Uterus (tissue), 4 donors: ENCODE measurements at places on chromosomes 16 and 17.

DNA sequence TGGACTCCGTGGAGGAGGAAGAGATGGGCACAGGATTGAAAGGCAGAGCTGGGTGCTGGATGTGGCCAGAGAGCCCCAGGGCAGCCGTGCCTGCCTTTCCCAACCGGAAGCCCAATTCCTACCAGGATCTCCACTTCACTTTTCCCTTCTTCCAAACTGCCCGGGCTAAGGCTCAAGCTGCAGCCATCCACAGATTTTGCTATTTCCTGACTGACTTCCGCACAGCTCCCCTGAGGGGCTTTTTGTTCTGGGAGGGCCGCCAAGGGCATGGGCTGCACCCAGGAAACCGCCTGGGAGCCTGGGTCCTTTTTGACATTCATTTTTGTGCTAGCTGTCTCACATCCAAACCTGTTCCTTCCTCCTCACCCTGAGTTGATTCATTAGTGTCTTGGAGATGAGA is 4.2 kb downstream of the SHISA6 start:
- no peak for DNase-seq

GRCh38 chr17:82858376-82859126 is 18.7 kb upstream of the ZNF750 start:
- no peak for DNase-seq

DNA sequence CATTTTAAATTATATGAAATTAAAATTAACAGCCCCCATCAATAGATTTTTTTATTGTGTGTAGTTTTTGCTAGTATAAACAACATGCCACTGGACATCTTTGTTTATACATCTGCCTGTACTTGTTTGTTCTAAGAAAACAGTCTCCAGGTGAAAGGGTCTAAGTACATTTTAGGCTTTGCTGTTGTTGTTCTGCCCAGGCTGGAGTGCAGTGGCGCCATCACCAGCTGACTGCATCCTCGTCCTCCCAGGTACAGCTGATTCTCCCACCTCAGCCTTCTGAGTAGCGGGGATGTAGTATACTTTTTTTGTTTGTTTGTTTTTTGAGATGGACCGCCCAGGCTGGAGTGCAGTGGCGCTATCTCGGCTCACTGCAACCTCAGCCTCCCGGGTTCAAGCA is 25.5 kb downstream of the C17orf58 start:
- DNase-seq, result no peak

- DNase-seq, result no peak
Observed at GRCh38 chr16:11638140-11638539, 30.1 kb upstream of the SNN start.
